ENCODE measurements at places on chromosomes 7 and 10.

DNA sequence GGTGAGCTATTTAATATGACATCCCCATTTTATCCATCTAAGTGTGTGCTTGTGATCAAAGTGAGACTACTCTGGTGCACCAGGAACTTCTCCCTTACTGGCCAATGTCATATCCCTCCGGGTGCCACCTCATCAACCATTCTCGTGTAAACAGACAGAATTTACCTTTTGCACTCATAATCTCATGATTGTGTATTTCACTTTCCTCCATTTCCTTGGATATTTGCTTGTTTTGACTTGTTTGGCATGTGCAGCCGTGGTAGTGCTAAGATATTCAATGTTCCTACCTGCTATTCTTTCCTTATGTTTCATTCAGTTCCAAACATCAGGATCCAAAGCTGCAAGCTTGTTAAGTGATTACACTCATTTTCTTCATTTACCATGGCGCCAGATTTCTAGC lies 280.5 kb upstream of the SP8 start:
- DNase-seq = no peak

- DNase-seq = no peak
Measured at GRCh38 chr7:55131142-55131929, 112.5 kb downstream of the EGFR start.

GRCh38 chr7:1055956-1056784 lies 11.8 kb downstream of the GPR146 start:
- no peak for DNase-seq

DNA sequence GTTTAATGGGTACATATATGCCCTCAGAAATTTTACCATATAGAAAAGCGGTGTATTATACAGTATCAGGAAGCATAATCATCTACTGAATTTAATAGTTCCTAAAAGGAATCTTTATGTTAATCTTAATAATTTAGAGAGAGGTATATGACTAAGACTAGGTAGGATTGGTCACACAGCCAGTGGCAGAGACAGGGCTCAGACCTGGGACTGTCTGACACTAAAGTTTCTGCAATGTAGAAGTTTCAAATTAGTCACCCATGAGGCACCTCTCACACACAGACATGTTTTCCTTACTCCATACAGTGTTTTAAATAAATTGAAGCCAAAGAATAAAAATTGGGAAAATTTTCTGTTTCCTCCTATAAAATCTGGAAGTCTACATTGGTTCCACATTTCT lies 72.8 kb upstream of the ADRA2A start:
- no peak for DNase-seq

DNA sequence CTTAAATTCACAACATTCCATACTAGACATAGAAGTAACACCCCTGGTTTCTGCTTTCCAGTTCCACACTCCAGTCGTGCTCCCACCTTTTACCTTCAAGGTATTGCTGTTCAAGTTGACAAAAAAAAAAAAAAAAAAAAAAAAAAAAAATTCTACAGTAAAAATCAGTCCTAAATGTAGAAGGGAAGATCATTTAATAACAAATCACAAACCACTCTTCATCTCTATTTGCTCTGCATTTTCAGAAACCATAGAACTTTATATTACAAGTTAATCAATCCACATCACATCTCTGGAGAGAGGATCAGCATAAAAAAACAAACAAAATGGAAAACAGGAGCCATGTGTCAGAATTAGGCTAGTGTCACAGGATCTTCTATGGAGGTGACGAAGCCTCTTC lies 206.3 kb upstream of the KLF14 start:
- DNase-seq = no peak

GRCh38 chr7:140989068-140989467 lies 25.7 kb downstream of the MRPS33 start:
- no peak for DNase-seq

DNA sequence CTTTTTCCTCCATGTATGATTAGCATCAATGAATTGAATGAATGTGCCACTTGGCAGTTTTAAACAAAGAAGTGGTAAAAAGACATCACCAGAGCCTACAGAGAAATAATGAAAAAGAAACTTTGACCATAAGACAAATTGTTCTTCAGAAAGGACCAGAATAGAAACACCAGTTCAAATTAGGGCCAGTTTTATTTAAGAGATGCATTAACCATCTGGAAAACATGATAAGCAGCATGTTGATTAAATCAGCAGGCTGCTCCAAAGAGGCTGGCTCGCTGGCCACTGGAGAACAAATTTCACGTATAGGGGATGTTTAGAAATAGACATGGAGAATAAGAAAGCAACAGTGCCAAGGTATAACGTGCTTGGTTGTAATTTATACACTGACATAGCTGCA lies 242.3 kb upstream of the AOAH start:
- no peak for DNase-seq

DNA sequence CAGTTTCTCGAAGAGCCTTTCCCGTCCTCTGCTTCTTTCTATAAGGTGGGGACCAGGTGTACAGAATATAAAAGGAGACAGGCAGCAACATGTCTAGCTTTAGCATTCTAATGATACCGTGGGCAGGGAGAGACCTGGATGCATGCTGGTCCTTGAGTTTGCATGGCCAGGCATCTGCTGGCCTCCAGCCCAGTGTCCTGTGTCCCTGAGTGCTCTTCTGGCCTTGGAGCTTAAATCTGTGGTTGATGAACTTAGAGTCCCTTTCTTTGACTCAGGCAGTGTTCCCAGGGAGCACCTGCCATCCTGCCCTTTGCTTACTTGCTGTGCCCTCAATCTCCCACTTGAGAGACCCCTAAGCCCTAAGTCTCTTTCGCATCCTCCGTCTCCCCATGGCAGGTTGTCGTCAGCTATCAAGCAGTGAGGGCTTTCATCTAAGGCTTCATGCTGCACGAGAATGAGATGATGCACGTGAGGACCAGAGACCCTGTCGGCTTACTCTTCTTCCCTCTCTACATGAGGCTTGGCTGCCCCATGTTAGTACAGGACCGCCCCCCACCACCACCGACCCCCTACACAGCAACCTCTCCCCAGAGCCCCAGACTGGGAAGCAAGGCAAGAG lies 313.4 kb upstream of the C7orf33 start:
- DNase-seq = no peak

DNA sequence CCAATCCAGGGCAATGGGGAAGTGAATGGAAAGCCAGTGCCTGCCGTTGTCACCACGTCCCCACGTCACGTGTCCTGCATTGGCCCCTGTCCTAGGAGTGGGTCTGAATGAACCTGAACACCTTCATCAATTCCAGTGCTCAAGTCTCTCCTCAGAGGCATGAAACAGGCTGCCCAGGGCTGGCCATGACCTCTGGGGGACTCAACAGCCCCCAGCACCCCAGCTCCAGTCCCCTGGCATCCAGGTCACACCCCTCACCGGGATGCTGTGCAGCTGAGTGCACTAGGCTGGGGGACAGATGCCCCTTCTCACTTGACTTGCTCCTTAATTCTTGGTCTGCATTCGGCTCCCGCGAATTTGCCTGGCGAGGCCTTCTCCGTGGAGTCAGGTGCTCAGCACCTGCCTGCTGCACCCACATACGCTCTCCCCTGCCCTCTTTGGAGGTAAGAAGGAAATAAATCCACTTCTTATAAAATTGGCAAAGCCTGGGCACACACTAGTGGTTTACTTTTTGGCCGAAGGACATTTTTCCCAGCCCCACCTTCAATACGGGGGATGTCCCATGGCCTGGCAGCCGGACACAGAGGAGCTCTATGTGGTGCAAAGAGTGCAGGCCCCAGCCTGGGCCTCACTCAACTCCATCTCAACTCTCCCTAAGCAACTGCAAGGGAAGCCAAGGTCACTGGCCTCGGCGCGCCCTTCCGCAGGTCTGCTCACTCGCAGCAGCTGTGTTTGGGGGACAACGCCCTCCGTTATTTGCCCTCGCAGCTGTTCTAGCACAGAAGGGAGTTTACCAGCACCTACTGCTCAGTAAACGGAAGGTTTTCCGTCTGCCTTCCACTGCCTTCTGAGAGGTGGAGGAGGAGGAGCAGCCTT lies 77.6 kb upstream of the SHH start:
- DNase-seq = no peak

DNA sequence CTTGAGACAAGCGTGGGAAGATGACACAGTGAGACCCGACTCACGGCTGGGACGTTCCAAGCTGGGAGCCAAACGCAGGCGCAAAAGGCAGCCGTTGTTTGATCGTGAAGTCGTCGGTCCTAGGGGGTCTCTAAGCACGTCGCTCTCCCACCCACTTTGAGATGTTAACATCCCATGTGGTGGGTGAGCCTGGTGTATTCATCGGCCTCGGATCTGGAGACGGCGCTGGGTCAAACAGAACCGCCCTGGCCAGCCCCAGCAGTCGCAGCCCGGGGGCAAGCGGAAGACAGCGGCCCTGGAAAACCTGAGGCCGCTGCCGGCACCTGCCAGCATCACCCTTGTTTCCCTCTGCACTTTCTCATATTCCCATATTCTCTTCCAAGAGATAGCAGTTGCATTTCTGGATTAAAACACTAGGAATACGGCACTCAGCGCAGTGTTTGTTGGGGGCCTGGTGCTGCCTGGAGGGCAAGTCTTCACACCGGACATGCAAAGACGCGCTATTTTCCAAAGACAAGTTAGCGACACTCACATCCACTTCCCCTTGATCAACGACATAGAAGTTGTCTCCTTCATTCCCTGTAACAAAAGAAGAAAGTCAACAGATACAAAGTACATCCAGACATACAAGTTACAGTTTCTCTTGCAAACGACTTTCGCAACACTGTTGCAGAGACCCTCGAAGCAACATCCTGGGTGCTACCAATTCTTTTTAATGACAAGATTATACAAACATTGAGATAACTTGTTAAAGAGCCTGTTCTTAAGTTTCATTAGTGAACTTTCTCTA lies 86.2 kb upstream of the PDGFA start:
- DNase-seq = no peak

GRCh38 chr10:114329634-114330365 lies 74.5 kb downstream of the AFAP1L2 start:
- DNase-seq = no peak

GRCh38 chr10:90112681-90113080 lies 411.3 kb downstream of the KIF20B start:
- no peak for DNase-seq

GRCh38 chr10:42866115-42866995 lies 83.8 kb downstream of the BMS1 start:
- DNase-seq = peak; percentile 46

- DNase-seq = no peak
Measured at GRCh38 chr10:62818426-62819011, 2.4 kb upstream of the EGR2 start.

DNA sequence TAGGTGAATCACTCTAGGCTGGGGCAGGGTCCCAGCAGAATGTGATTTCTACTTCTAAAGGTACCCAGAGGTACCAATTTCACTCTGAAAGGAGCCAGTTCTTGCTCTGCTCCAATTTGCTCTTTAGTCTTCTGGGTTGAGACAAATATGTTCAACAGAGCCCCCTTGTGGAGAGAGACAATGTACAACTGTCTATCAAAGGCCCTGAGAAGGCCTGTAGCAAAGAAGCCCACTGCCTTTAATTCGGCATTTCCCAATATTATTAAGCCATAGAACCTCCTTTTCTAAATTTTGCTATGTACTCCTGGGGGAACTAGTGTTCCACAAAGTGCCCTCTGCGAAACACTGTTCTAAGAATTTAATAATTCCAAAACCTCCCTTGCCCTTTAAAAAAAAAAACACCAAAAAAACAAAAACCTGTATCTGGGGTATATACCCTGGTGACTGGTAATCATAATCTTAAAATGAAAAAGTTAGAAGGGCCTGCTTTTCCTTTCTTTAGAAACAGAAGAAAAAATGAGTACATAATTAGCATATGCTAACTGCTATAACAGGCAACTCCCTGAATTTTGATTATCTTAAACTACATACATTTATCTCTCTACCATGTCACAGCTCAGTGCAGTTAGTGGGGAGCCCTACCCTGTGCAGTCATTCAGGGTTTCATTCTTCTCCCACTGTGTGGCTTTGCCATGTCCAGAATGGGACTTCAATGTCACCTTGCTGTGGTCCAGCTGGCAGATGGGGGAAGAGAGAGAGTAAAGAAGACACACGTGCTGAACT lies 160.9 kb upstream of the BMPER start:
- DNase-seq = no peak

GRCh38 chr7:122183106-122183505 lies 39.1 kb upstream of the AASS start:
- no peak for DNase-seq

GRCh38 chr7:102138676-102139075 lies 148.0 kb upstream of the SH2B2 start:
- no peak for DNase-seq

- no peak for DNase-seq
Measured at GRCh38 chr7:78125884-78126283, 327.3 kb downstream of the PHTF2 start.

DNA sequence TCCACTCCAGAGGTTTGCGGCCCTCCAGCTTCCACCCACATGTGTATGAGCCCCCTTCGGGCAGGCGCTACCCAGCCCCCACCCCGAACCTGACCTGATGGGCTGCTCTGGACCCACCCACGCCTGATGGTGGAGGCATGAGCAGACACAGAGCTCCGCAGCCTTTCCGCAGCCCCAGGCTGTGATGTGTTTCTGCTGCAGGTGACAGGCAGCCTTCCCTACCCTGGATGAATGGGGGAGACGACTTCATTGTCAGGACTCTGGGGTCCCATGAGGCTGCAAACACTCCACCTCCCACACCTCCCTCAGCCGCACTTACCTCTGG lies 61.2 kb downstream of the OAT start:
- DNase-seq = no peak

- DNase-seq = peak; percentile 46
Measured at GRCh38 chr7:128791121-128791971, at the start of gene CCDC136. Gene CCDC136, plus strand, starts transcription at chr7:128791968. Its CDS starts 444 bp downstream, at chr7:128792412.

GRCh38 chr7:2242541-2243429 lies 759 bp downstream of the NUDT1 start:
- no peak for DNase-seq

DNA sequence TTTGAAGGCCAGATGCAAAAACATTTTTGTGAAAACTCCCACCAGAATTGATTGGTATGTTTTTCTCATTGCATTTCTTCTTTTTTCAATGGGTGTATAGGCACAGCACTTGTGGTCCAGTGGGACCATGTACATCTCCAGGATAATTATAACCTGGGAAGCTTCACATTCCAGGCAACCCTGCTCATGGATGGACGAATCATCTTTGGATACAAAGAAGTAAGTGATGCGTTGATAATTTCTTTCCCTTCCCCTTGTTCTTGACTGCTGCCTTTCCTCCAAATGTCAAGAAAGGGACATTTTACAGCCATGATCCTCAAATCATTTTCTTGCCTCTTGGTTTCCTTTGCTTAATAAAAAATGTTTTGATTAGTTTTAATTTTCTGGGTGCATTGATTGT lies 331.5 kb downstream of the PLXDC2 start:
- DNase-seq = no peak

GRCh38 chr10:36017137-36017536 lies 375.0 kb upstream of the FZD8 start:
- no peak for DNase-seq

DNA sequence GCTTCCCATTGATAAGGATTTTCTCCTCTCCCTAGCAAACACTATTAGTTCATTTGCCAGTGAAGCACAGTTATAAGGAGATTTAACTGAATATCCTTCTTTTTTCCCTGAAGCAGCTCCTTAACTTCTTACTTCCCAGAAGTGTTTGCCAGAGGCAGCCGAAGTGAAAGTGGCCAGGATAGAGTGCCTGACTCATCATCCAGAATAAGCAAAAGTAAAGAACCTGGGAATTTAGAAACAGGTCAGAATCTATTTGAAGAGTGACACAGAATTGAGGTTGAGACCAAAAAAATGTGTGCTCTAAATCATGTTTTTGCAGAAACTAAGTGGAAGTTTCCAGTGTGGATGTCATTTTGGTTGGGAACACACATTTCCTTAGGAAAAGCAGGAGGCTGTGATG lies 249.6 kb upstream of the VWC2 start:
- no peak for DNase-seq

GRCh38 chr10:79079490-79080355 lies 11.0 kb downstream of the ZMIZ1 start:
- DNase-seq = no peak

GRCh38 chr10:14529351-14529750 lies 198.6 kb upstream of the FRMD4A start:
- no peak for DNase-seq
